ENCODE measurements at places on chromosomes 13 and 19. TPM values are rescaled to one million over a fixed set of nuclear protein-coding genes. Genes with fewer than 3 reads are reported as not detected.

- peak; percentile 98 for DNase-seq
Observed at GRCh38 chr19:57435062-57435978, at the start of gene ZNF749. ZNF749 (plus strand) TSS chr19:57435325; CDS start chr19:57435579, 254 bp downstream.

- no peak for DNase-seq
Observed at GRCh38 chr19:1151037-1151724, 22.9 kb downstream of the SBNO2 start.

- DNase-seq = no peak
Observed at GRCh38 chr13:35028338-35028867, 86.3 kb downstream of the NBEA start.

DNA sequence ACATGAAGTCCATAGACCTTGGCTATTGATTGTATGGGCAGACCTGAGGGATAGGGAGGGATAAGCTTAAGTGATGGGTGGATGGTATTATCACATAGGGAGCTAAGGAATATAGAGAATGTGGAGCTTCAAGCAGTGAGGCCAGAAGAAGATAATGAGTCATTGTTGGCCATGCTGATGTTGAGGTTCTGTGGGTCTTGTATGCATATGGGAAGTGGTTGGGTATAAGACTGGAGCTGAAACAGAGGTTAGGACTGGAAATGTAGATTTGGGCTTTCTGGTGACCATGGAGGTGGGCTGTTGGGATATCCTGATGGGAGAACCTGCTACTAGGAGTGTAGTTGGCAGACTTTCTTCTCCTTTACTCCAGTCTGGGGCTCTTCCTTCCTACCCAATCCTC, 73.7 kb upstream of the TSC22D1 start:
- no peak for DNase-seq

KLC3 gene
- 132 TPM for total RNA-seq

DNA sequence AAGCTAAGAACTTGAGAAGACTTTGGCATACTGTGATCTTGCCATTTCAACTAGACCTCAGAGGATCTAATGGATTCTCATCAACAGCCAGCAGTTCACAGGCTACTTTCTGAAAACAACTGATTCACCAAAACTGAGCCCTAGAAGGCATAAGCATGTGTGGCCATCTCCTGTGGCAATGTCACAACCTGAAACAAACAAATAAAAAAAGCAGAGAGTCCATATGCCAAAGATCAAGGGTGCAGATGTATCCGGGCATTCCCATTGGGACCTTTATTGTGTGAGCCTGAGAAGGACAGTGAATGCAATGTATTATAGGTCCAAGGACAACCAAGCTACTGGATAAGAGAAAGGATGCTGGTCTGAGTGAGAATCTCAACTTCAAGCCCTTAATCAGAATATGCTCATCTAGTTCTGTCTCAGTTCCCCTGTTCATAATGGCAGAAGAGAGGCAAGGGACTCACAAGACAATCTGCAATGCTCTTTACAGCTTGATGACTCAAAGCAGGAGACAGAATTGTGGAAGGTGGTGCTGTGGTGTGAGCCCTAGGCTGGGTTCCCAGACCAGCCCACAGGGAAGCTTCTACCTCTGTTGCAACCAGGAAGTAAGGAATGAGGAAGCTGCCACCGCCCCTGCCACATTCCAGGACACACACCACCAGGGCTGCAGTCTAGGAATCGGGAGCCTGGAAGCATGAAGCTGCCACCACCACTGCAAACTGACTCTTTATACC, 133.7 kb downstream of the RAP2A start:
- DNase-seq = no peak

- peak; percentile 19 for DNase-seq
Observed at GRCh38 chr19:46357846-46358583, 11.1 kb downstream of the PPP5C start.

- no peak for DNase-seq
Observed at GRCh38 chr13:21012211-21012610, 49.2 kb downstream of the LATS2 start.
